SJSA1 (cell line): ENCODE measurements at places on chromosomes 2 and 18. TPM values are rescaled to one million over a fixed set of nuclear protein-coding genes. Genes with fewer than 3 reads are reported as not detected.

- DNase-seq = no peak
Measured at GRCh38 chr2:22126106-22126505, 1002.3 kb downstream of the TDRD15 start.

The LRP2 gene
- 0.11 and 0.13 TPM in 2 replicates for total RNA-seq

GRCh38 chr2:195027947-195028346, 629.1 kb upstream of the SLC39A10 start:
- DNase-seq = no peak

The TRIB2 gene
- 16.4 and 36.9 TPM in 2 replicates for total RNA-seq

- no peak for DNase-seq
Measured at GRCh38 chr18:47983946-47984345, 53.5 kb upstream of the SMAD2 start.

GRCh38 chr2:156800781-156801361, 364.7 kb downstream of the GPD2 start:
- DNase-seq = no peak

DNA sequence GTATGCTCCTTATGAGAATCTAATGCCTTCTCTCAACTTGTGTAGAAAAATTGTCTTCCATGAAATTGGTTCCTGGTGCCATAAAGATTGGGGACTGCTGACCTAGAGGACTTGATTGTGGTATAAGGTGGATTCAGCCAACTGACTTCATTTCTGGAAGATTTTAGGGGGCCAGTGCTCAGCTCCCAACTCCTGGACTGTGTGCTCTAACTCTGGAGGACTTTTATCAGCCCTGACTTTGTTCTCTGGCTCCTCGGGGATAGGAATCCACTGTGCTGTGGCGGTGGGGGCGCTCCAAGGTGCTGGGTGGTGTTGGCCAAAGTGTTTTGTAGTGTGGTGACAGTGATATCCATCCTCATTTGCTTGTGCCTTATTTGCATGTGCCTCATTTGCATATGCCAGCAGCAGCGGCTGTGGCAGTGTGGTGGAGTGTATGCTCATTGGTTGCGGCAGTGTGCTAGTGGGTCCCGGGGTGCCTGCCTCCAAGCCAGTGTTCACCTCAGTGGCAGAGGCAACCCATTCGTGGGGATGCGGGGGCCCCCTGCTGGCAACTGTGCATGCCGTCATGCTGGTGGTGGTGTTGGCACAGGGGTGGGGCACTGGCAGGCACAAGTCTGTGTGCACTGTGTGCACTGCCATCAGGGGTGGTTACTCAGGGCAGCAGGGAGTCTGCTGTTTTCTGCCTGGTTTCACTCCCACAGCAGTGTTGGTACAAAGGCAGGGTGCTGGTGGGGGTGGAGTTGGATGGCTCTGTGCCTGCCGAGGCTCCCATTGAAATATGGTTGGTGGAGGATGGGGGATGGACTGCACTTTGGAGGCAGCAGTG, 19.6 kb downstream of the EHBP1 start:
- DNase-seq = no peak
